ENCODE measurements at places on chromosomes 12 and 14.

DNA sequence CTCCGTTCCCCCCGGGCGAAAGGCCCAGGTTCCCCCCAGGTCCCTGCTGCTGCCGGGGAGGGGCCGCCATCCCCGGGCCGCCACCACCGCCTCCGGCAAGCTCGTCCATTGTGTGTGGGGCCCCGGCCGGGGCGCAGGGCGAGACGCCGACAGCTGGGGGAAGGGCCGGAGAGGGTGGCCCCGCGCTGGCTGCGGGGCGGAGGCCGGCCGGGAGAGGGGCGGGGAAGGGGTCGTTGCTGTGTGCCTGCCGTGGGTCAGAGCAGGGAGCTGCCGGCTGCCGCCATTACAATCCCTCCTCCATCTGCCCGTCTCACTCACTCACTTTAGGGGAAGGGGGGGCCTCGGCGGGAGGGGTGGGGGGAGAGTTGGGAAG is at the start of gene STRN3:
TSS of gene STRN3 (minus strand) at position 303 of the 373 bp plus-strand sequence. CDS start at position 109, 194 bp downstream.
- no peak for DNase-seq

- DNase-seq, result no peak
Measured at GRCh38 chr14:98912655-98913054, 359.3 kb downstream of the BCL11B start.

GRCh38 chr12:124024776-124025175 is 51.8 kb downstream of the ZNF664 start:
- no peak for DNase-seq

DNA sequence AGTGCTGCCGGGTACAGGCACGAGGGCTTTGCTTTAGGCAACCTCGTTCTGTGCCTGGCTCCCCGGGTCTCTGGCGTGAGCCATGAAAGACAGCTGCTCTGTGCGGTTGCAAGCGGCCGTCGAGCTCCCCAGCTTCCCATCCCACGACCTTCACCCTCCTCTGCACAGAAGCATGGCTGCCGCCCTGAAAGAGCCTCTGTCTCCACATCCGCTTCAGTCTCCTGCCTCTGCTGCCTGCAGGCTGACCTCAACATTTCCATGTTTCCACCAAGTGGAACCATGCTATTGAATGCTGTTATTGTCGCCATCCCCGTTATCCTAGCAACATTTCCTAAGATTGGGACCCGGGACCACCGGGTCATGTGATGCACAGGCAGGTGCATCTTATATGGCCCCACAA is 57.1 kb downstream of the KDM2B start:
- no peak for DNase-seq

- DNase-seq, result no peak
Measured at GRCh38 chr12:39237004-39237403, 205.9 kb downstream of the KIF21A start.

GRCh38 chr12:101165319-101165718 is 44.7 kb downstream of the SLC5A8 start:
- no peak for DNase-seq

DNA sequence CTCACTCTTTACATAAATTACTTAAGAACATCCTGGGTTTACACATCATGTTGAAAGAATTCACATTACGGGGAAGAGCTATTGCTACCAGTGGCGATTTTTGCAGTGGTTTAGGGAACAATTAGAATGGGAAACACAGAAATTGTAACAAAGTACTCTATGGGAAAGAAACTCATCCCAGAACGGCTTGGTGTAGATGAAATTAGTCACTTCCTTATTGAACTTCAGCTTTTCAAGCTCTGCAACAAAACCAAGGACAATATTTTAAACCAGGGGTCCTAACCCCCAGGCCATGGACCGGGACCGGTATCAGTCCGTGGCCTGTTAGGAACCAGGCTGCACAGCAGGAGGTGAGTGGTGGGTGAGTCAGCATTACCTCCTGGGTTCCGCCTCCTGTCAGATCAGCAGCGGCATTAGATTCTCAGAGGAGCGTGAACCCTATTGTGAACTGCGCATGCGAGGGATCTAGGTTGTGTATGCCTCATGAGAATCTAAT is 32.3 kb upstream of the FICD start:
- DNase-seq, result no peak

DNA sequence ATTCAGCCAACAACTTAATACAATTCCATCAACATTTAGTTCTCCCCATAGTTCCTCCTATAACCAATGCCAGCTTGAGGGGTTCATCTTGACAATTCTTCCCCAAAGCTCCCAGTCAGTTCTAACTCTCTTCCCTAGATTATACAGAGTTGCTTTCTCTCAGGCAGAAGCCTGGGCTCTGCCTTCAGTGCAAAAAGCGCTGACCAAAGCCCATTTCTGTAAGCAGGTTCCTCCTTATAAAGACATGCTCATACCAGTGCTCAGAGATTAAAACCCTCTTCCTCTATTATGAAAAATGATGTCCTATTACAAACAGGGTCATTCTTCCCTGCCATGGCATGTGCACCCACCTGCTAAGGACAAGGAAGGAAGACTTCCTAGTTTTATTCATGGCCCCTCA is 16.2 kb downstream of the SPIC start:
- DNase-seq, result no peak

- DNase-seq, result no peak
Measured at GRCh38 chr14:73661872-73662271, 17.1 kb downstream of the DNAL1 start.

GRCh38 chr14:53338192-53338591 is 185.1 kb upstream of the DDHD1 start:
- DNase-seq, result no peak

DNA sequence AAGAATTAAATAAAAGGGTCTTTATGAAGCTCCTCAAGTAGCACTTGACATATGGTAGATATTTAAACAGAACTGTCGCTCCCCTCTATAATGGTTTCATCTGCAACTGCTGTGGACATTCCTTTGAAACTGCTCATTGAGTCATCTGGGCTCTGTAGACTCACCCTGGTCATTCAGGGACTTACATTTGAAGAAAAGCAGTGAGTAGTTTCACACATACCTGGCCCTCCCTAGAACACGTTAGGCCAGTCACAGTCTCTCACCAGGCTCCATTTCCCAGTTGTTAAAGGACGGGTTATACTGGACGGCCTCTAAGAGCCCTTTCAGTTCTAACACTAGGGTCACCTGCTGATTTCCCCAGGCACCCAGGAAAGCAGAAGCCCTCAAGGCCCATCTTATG is 217.0 kb downstream of the BCL11B start:
- DNase-seq, result no peak

- DNase-seq, result no peak
Measured at GRCh38 chr12:30909349-30910037, 17.1 kb upstream of the TSPAN11 start.

- DNase-seq, result no peak
Measured at GRCh38 chr12:7961395-7962178, 25.6 kb upstream of the SLC2A3 start.

DNA sequence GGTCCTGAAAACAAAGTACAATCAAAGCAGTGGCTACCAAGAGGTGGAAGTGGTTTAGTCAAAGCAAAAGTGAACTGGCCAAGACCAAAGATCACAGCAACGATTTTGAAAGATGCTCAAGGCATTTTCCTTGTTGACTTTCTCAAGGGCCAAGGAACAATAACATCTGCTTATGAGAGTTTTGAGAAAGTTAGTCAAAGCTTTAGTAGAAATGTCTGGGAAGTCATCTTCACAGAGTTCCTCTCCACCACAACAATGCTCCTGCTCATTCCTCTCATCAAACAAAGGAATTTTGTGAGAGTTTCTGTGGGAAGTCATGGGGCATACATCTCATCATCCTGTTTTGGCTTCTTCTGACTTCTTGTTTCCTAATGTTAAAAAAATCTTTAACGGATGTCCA is 80.1 kb downstream of the PLEKHA5 start:
- no peak for DNase-seq

GRCh38 chr12:92961949-92962348 is 32.9 kb upstream of the EEA1 start:
- no peak for DNase-seq

DNA sequence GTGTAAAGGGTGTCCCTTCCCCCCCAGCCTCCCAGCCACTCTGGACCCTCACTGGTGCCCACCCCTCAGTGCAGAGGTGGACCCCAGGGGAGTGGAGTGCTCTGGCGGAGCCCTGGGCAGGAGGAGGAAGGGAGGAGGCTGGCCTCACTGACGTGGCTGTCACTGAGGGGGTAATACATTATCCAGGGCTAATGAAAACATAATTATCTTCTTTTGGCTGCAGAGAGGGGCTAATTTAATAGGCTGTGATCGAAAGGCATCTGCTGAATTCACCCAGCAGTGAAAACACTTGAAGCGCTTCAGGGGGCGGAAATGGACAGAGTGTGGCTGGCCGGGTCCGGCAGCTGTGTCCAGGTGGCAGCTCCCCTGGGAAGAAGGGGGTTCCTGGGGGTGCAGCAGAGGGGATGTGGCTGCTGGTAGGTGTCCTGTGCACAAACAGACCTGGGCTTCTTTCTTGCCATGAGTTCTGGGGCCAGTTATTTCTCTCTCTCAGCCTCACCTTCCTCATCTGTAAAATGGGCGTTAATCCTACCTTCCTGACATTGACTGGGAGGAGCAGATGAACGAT is 3.7 kb upstream of the NOS1 start:
- DNase-seq, result no peak

DNA sequence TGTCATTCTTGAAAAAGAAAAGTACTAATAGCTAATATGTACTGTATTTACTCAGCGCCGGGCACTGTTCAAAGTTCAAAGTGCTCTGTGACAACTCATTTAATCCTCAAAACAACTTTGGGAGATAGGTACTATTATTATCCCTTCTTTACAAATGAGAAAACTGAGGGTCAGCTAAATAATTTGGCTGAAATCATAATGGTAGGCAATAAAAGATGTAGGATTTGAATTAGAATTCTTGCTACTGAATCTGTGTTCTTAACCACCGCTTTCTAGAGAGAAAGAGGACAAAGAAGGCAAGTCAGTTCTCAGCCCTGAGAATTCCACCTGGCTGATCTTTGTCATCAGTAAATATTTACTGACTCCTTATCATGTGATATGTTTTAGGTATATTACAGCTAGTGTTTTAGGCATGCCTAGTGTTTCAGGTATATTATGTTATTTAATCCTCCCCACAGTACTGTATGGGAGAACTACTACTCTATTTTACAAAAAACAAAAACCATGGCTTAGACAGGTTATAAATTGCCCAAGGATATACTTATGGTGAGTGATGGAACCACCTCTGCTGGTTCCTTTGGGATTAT is 205.7 kb upstream of the GZMB start:
- no peak for DNase-seq

Measured in activated CD4-positive, alpha-beta T cell treated with anti-CD3 and anti-CD28 coated beads for 1 hour (primary cell).